ENCODE measurements at places on chromosomes 11 and 22.

- DNase-seq: no peak
Observed at GRCh38 chr11:7511401-7511800, 2.4 kb upstream of the PPFIBP2 start.

- no peak for DNase-seq
Observed at GRCh38 chr11:78200553-78200952, 11.8 kb downstream of the USP35 start.

GRCh38 chr11:65184146-65184545 is 2.4 kb downstream of the CAPN1 start:
- DNase-seq: no peak

GRCh38 chr11:106384429-106384828 is 307.0 kb downstream of the AASDHPPT start:
- DNase-seq: no peak

GRCh38 chr11:134033276-134033675 is 35.6 kb upstream of the JAM3 start:
- DNase-seq: no peak
